Esophagus muscularis mucosa (tissue), 4 donors: ENCODE measurements at places on chromosomes 11 and 22. TPM values are rescaled to one million over a fixed set of nuclear protein-coding genes. Genes with fewer than 3 reads are reported as not detected.
A peak's percentile ranks its signal among the peaks of the same experiment; 100 is the strongest.

DNA sequence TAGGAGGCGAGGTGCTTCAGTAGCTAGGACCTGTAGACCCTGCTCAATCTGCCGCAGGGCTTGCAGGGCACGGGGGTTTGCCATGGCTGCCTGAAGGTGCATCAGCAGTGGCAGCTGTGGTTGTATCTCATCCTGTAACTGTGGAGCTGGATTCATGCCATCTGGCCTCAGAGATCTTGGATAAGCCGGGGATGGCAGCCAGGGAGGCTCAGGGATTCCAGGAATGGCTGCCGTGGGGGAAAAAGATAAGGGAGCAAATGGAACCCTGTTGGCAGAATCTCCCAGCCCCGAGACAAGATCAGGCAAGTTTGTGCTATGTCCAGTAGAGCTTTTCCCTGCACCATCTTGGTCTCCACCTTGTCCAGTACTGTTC is 1.8 kb downstream of the UBQLN3 start:
- no peak for DNase-seq

- peak; percentile 17 for DNase-seq
These were observed 235.6 kb downstream of the FAT3 start for GRCh38 chr11:92460213-92460612.

DNA sequence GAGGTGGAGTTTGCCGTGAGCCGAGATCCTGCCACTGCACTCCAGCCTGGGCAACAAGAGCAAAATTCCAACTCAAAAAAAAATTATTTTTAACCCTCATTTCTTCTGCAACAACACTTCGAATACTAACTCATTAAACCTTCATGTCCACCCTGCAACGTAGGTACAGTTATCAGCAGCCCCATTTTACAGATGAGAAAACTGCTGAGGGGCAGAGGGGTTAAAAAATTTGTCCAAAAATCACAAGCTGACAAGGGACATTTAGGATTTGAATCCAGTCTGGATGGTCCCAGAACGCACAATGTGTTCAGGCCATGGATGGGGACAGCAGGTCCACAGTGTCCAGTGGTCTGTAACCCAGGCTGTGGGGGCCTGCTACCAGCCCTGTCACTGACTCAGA is 29.0 kb downstream of the RHOD start:
- DNase-seq: no peak

GRCh38 chr22:49296561-49296960 is 531.1 kb downstream of the BRD1 start:
- DNase-seq: peak; percentile 34

DNA sequence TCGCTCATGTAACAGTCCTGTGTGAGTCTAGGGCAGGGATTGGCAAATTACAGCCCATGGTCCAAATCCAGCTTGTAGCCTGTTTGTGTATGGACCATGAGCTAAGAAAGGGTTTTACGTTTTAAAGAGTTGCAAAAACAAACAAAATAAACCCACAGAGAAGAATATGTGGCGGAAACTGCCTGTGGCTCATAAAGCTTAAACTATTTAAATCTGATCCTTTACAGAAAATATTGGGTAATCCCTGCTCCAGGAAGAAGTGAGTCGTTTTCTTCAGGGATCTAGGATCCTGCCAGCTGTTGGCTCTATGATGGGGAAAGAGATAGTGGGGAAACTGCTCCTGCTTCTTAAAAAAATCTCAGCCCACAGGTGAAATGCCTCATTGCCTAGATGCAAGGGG is 3.4 kb upstream of the OR6Q1 start:
- DNase-seq: no peak

DNA sequence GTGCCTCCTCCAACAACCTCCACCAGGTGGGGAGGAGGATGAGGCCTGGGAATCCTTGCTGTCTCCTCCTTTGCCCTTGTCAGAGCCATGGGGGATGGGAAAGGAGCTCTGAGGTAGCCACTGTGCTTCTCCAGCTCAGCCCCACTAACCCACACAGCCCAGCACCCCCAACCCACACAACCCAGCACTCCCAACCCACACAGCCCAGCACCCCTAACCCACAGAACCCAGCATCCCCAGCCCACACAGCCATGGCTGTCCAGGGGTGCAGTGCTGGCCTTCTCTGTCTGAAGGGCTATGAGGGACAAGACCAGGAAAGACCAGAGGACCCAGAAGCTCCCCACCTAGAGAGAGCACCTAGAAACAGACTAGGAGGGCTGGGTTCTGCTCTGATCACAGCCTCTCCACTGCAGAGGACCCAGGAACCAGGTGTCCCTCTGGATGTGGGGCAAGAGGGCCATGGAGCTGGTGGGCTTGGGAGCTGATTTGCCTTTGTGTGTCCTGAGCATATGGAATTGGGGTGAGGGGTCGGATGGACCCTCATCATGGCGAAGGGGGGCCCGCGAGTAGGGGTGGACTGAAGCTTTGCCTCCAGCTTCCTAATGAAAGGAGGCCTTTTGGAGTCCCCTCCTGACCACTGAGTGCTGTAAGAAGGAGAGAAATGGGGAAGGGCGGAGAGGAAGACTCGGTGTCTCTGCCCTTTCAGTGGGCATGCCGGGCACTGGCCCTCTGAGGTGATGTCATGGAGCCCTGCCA is 117.6 kb upstream of the THY1 start:
- no peak for DNase-seq

DNA sequence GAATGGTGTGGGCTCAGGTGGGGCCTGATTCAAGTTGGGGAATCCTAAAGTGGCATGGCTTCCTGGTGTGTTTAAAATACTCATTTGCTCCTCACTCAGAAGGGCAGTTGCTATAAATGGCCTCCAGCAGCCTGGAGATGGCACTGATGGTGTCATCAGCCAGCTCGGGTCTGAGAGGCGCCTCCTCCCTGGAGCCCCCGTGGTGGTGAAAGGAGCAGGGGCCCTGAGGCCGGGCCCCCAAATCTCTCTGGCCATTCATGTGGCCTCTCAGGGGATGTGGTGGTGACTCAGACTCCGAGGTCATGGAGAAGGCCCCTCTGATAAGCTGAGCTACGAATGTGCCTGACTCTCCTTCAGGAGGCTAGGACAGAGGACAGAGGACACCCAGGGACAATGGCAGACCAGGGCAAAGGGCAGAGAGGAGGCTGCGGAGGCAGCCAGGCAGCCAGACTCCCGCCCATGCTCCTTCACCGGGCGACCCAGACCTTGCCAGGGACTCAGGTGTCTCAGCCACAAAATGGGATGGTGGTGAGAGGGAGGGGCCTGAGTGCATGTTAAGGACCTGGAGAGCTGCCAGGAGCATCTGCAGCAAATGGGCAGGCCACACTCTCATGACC is 129.2 kb downstream of the CTTN start:
- no peak for DNase-seq

DNA sequence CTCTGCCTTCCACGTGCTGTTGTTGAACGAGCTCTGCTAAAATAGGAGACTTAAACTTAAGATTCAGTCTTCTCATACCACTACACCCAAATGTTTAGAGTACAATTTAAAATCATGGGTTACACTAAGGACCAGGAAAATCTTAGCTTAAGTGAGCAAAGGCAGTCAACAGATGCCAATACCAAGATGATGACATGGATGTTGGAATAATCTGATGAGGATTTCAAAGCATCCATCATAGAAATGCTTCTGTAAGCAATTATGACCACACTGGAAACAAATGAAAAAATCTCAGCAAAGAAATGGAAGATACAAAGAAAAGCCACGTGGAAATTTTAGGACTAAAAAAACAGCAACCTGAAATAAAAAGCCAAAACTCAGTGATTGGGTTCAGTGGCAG is 109.8 kb downstream of the ATXN10 start:
- no peak for DNase-seq

DNA sequence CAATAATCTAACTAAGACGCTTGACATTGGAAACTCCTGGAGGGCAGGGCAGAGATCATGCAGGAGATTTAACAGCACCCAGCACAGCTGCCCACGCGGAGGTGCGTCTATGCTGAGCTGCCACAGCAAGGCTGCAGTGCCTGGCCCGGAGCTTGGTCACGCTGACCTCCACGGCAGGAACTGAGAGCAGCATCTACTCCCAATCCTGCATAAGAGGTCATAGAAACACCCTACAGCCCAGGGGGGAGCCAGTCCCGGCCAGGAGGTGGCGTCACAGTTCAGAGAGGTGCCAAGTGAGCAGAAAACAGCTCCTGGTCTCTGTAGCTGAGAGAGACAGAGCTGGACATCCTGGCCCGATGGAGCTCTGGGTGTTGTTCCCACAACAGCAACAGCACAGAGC is 121.1 kb upstream of the TMEM45B start:
- DNase-seq: no peak

- DNase-seq: no peak
These were observed 53.2 kb upstream of the NECTIN1 start for GRCh38 chr11:119782006-119782738.

- DNase-seq: no peak
These were observed 601.8 kb downstream of the INSC start for GRCh38 chr11:15716550-15716949.

- no peak for DNase-seq
These were observed 301.7 kb downstream of the SBF2 start for GRCh38 chr11:9992306-9992705.

- no peak for DNase-seq
These were observed 140.5 kb downstream of the FCHSD2 start for GRCh38 chr11:73001615-73002014.

GRCh38 chr22:35399114-35399677 is 744 bp upstream of the MCM5 start:
- DNase-seq: no peak

- no peak for DNase-seq
These were observed 168.6 kb upstream of the GRK3 start for GRCh38 chr22:25395915-25396314.

GRCh38 chr11:119254239-119254638 is 48.1 kb downstream of the CBL start:
- no peak for DNase-seq

The SLCO2B1 gene
- 61.1 TPM for total RNA-seq

The CNTF gene
- total RNA-seq: 2.5 TPM

The SLC22A8 gene
- not detected for total RNA-seq

The MS4A6E gene
- not detected for total RNA-seq
